ENCODE measurements at places on chromosomes 7 and 10.
A peak's percentile ranks its signal among the peaks of the same experiment; 100 is the strongest.

GRCh38 chr10:773562-774161, 84.2 kb upstream of the DIP2C start:
- peak; percentile 19 for DNase-seq

- DNase-seq: no peak
Observed at GRCh38 chr7:2856388-2857169, 12.5 kb upstream of the GNA12 start.

GRCh38 chr7:9645756-9646155, 1212.3 kb downstream of the NXPH1 start:
- DNase-seq: no peak

GRCh38 chr10:65358565-65358964, 1567.3 kb upstream of the LRRTM3 start:
- peak; percentile 66 for DNase-seq

DNA sequence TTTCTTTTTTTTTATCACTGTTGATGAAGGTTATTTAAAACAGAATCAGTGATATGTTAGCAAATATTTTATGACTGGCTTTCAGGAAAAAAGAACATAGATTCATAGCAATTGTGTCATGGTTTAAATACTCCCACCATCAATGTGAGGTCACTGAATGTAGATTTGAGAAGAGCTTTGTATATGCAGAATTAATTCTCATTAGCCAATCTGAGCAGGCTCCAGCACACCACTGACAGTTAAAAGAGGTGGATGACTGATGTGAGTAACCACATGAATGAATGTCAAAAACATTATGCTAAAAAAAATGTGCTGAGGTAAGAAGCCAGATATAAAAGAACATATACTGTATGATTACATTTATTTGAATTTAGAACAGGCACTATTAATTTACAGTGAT, 174.8 kb upstream of the KAT6B start:
- no peak for DNase-seq

GRCh38 chr10:64041185-64041988, 520.2 kb downstream of the REEP3 start:
- peak; percentile 84 for DNase-seq

GRCh38 chr10:80421050-80421706, 12.8 kb downstream of the PRXL2A start:
- DNase-seq: no peak

DNA sequence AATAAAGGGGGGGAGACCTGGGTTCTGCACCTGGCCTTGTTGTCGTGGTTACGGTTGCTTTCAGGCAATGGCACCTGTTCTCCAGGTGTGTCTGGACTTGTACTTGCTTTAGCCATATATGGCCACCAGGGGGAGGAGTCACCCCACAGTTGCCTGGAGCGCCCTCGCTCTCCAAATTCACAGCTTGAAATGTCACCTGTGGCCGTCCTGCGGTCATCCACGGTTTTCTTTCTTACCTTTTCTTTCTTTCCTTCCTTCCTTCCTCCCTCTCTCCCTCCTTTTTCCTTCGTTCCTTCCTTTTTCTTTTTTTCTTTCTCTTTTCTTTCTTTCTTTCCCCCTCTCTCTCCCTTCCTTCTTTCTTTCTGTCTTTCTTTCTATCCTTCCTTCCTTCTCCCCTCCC, 157.2 kb upstream of the ZNF92 start:
- peak; percentile 84 for DNase-seq

DNA sequence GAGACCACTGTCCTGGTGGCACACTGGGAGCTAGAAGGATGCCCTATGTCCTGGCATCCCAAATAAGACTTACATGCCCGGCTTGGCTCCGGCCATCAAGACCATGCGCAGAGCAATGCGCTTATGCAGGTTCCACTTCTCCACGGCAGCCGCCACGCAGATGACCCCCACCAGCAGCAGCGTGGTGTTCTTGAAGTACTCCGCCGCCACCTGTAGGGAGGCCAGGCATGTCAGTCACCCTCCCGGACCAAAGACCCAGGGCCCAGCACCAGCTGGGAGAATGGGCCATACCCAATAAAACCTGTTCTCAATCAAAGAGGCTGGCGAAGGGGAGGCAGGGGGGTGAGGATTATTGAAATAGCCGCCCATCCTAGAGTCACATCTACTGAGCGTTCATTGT, 19.9 kb downstream of the SLC13A4 start:
- no peak for DNase-seq

DNA sequence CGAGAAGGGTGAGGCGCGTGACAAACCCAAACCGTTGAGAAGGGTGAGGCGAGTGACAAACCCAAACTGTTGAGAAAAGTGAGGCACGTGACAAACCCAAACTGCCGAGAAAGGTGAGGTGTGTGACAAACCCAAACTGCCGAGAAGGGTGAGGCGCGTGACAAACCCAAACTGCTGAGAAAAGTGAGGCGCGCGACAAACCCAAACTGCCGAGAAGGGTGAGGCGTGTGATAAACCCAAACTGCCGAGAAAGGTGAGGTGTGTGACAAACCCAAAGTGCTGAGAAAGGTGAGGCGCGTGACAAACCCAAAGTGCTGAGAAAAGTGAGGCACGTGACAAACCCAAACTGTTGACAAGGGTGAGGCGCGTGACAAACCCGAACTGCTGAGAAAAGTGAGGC, 25.0 kb downstream of the ESYT2 start:
- DNase-seq: no peak

DNA sequence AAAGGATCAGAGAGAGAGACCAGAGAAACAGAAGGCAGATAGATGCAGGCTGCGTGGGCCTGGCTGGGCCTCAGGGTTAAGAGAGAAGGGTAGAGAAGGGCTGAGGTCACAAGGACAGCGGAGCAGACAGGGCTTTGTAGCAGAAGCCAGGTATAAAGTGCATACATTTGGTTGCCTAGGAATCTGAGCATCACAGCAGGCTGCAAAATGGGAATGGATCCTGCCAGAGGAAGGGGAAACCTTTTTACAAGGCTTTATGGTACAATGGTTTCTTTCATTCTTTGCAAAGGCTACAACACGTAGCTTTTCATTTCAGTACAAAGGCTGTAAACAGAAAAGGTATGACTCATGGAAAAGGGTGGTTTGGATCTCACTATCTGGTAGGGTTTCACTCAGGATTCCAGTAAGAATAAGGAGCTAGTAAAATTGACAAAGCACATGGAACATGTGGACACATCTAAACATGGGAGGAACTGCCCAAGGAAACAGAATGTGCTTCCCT, 275.1 kb downstream of the DOCK4 start:
- no peak for DNase-seq

GRCh38 chr7:64101943-64102655, 56.9 kb downstream of the ZNF727 start:
- DNase-seq: no peak

- DNase-seq: no peak
Observed at GRCh38 chr7:29179115-29179514, 15.5 kb upstream of the CHN2 start.

GRCh38 chr10:116138897-116139296, 134.1 kb downstream of the GFRA1 start:
- no peak for DNase-seq

GRCh38 chr7:120933475-120933874, 17.1 kb upstream of the ING3 start:
- DNase-seq: no peak

DNA sequence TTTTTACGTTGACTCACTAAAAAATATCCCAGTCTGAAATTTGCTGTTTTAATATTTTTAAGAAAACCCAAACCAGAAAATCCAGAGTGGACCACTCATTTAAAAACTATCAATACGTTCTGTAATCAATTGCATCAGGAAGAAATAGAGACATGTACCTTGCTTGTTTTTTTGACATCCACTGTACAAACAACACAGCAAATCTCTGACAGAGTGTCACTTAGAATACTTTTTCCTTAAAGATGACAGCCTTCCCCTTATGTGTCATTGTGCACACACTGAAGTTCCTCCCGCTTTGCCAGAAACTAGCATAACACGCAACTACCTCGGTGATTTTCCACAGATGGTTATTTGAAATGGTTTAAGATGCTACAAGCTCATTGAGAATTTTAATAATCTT, 321.7 kb upstream of the PFKP start:
- no peak for DNase-seq

DNA sequence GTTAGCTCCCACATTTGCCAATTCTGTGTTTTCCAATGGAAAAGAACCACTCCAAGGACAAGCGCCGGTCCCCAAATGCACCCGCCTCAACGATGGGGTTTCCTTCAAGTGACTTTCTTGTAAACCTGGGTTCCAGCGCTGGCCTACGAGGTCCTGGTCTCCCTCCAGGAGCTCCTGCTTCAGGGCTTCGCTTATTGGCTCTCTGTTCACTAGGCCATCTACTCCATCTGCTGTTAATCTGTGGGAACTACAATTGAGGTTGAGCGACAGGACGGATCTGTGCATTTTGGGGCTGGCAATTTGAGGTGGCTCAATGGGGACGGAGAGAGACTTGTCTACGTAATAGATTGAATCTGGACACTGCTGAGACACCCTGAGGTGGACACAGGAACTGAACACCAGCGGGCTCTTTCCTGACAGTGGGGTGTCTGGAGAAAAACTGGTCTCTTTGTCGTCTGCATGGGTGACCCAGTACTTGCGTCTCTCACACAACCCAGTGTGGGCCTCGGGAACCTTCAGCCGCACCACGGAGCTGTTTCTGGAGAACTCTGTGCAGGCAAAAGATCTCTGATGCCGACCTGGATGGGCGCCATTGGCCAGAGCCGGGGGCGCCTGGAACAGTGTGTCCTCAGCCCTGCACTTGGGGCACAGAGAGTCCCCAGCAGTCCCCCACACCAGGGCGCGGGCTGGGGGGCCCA, 115.9 kb upstream of the ADAM12 start:
- peak; percentile 71 for DNase-seq

DNA sequence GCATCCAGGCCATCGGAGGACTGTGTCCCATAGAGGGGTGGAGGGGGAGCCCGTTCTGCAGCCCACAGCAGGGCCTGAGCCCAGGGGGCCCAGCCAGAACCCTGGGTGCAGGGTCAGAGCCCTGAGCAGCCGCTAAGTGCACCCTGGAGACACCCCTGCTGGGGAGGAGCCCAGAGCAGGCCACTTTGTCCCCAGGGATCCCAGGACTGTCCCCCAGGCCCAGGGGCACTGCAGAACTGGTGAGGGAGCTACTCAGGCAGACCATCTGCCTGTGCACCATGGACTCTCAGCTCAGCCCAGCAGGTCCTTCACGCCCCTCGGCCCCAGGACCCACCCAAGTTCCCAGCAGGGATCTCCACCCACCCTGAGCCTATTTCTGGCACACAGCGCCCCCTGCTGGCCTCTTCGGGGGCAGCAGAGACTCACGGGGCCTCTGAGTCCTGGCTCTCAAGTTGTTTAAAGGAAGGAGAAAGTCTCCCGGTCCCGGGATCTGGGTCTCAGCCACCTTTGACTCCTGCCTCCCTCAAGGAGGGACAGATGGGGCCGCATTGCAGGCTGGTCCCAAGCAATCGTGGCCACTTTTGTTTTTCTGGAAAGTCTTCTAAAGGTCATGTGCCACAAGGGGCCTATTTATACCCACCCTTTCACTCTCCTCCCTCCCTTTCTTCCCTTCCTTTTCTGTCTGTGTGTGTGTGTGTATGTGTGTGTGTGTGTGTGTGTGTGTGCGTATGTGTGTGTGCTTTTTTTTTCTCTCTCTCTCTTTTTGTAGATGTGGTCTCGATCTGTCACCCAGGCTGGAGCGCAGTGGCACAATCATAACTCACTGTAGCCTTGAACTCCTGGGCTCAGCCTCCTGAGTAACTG, 90.3 kb downstream of the MYL10 start:
- DNase-seq: peak; percentile 75

GRCh38 chr7:147653456-147653855, 937.1 kb upstream of the C7orf33 start:
- DNase-seq: no peak

GRCh38 chr10:3813986-3814837, 29.2 kb upstream of the KLF6 start:
- DNase-seq: no peak

GRCh38 chr7:131456338-131456737, 100.1 kb downstream of the PODXL start:
- no peak for DNase-seq

- DNase-seq: no peak
Observed at GRCh38 chr10:125096975-125097374, 63.4 kb downstream of the CTBP2 start.

DNA sequence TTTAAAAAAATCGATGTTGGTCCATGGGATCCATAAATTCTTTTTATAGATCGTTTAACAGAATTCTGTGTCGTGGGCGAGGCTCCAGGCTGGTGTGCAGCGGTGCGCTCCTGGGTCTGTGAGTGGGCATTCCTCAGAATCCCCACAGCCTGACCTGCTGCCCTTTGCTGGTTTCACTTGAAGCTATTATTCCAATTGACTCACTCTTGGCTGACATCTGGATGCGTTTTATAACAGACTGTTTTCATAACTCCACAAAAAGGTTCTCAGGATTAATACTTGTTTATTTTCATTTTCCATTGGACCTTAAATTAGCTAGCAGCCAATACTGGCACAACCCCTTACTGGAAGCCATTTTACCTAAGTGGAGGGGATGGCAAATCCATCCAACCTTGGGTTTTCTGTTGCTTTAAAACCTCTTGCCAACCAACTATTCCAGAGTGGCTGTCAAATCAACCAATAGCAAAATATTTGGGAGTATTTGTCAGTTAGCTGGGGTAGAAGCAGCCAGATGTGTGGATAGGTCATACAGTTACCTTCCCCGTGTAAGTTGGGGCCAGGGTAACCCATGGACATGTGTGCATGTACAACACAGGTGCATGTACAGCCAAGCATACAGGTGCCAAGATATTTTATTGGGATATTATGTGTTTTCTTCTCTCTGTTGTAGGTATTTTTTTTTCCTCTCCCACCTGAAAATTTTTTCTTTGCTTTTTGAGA, 160.7 kb upstream of the ZNF32 start:
- no peak for DNase-seq

- no peak for DNase-seq
Observed at GRCh38 chr7:76351372-76351771, 7.4 kb downstream of the YWHAG start.

DNA sequence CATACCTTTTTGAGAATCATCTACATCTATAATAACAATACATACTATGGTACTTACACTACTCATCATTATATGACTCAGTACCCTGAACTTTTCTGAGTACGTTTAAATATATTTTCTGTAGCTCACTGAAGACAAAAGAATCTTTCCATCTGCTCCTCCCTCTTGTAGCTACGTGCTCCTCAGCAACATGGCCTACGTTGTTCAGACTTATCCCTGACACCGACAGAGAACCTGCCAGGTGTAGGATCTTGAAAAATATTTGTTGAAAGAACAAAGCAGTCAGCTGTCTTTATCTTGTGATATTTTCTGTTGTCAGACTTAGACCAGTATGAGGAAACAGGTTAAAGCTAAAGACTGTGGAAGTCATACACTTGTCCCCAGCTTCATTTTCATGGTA, 356.0 kb upstream of the MYO3A start:
- no peak for DNase-seq
